Islet precursor cell (in vitro differentiated cells): ENCODE measurements at places on chromosomes 16 and 17.

DNA sequence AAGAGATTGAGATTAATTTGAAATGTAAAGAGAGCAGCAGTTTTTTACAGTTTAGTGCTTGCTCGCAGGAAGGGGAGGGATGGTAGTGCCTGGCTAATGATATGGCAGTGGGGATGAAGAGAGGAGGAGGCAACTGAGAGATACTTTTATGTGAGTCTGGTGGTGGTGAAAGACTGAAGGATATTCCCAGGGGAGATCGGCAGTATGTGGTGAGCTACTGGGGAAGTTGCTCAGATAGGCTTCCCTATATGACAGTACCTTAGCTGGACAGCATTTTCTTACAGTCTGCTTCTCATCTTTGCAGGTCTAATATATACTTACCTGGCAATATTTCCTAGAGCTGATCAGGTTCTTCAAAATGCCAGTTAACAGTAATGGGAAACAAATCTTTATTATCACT, 8.6 kb downstream of the CEP95 start:
- DNase-seq = no peak

DNA sequence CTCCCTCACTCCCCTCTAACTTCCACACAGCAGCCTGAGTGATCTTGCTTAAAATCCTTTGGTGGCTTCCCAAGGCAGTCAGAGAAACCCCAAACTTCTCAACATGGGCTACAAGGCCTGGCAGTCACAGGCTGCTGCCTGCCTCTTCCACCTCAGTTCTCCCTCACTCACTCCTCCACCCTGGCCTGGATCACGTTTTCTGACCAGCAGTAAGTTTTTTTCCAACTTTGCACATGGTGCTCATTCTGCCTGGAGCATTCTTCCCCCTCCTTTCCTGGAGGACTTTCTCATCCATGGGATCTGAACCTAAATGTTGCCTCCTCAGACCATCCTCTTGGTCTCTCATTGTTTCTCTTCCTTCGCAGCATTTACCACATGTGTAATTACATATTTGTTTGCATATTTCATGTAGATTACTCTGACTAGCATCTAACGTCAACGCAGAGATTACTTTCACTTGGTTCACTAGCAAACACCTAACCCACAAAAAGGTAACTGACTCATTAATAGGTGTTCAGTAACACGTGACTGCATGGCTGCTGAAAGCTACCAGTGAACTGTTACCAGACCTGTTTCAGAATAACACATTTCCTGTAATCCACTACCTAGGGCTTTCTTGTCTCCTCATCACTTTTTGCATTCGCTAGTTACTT, 17.1 kb downstream of the GNA13 start:
- DNase-seq = no peak

DNA sequence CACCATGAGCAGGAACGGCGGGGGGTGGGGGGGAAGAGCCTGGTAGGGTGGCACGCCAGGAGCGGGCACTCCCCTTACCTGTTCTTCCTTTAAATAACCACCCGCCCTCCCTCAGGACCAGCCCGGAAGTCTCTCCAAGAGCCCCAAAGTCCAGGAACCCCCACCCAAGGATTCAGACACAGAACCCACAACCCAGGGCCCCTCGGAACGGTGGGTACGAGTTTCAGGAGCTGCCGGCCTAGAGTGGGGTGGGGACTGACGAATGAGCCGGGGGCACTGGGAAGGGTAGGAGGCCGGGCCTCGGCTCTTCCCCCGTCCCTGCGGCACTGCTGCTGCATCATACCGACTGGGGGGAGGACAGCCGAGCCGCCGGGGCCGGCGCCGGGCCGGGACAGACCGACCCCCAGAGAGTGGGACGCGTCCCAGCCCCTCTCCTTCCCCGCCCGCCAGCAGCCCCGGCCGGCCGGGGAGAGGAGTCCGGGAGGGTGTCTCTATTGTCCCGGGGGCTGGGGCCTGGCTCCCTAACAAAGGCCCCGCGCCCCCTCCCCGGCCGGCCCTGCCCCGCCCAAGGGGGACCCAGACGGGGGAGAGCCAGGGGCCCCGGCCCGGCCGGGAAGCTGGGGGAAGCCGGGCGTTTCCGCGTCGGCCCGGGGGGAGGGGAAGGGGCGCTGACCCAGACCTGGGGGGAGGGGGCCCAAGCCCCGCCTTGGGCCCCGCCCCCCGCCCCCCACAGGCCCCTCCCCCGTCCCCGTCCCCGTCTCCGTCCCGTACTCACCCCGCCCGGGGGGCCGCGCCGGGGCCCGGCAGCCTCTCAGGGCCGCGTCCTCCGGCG, 747 bp downstream of the ATXN7L3 start:
- DNase-seq = peak; percentile 90

DNA sequence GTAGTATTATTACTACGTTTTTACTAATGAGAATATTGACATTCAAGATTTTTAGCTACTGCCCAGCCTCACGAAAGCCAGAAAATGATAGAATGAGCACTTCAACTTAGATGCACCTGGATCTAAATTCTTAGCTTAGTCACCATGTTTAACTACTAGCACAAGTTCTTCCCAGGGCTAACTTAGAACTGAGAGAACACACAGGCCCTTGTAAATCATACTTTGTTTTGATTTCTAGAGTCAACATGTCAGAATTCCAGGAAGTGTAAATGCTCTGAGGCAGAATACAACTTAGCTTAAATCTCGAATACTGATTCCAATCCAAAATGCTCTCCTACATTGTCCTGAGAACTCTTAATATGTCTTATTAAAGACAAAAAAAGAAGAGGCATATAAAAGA, 6.8 kb upstream of the ACSM1 start:
- no peak for DNase-seq

GRCh38 chr17:41812381-41813151, at the start of gene FKBP10:
TSS of gene FKBP10 (plus strand) at chr17:41813004. CDS start at chr17:41813035, 31 bp downstream.
- DNase-seq = peak; percentile 98

GRCh38 chr16:74577882-74578366, 29.0 kb downstream of the GLG1 start:
- DNase-seq = no peak

DNA sequence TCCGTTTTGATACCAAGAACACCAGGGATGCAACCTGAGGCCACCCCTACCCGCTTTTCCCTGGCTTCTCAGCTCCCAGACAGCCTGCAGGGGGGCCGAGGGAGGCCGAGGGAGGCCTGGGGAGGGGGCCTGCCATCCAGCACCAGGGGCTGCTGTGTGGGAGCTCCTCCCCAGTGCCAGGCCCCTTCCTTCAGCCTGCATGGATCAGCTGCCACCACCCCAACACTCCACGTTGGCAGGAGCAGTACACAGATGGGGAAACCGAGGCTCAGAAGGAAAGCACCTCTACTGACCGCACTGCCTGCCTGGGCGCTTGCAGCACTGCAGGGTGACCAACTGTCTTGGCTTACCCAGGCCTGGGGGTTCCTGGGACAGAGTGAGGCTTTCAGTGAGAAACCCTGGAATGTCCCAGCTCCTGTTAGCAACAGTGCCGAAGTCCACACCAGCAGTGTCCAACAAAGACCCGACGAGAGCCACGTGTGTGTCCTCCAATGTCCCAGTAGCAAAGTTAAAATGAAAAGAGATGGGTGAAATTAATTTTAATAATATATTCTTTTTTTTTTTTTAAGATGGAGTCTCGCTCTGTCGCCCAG, 5.3 kb upstream of the OSGIN1 start:
- no peak for DNase-seq

DNA sequence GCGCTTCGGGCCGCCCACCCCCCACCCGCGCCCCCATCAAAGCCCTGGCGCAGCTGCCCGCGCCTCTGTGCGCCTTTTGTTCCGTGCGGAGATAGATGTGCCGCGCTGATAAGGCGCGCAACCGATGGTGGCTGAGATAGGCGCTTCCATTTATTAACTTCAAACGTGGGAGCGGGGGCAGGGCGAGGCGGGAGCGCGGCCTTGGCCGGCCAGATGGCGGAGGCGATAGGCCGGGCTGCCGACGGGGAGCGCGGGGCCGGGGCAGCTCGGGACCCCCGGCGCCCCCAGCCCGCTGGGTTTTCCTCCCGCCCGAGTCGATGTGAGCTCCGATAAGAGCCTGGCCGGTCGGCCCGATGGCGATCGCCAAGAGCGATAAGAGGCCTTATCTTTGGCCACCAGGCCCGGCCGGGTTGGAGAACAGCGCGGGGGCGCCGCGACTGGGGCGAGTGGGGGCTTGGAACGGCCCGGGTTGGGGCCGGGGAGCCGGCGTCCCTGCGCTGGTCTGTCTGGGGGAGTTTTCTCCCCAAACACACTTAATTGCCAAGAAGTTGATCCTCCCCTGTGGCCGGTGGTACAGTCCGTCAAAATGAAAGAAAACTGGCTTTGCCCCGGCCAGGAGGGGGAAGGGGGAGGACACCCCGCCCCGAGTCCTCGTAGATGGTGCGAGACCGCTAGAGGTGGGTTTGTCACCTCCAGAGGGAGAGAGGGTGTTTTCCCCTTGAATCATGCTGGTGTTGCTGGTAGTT, 2.7 kb downstream of the ZFPM1 start:
- DNase-seq = no peak

DNA sequence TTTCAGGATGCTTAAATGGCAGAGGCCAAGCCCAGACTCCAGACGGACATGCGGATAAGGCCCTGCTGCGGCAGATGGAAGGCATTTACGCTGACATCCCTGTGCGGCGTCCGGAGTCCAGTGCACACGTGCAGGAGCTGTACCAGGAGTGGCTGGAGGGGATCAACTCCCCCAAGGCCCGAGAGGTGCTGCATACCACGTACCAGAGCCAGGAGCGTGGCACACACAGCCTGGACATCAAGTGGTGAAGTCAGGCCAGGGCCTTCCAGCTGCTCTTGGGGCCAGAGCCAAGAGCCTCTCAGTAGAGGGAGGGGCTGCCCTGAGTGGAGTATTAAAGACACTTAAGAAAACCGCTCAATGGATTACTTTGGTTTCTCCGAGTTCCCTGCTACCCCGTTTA, 29.4 kb downstream of the NARF start:
- no peak for DNase-seq

DNA sequence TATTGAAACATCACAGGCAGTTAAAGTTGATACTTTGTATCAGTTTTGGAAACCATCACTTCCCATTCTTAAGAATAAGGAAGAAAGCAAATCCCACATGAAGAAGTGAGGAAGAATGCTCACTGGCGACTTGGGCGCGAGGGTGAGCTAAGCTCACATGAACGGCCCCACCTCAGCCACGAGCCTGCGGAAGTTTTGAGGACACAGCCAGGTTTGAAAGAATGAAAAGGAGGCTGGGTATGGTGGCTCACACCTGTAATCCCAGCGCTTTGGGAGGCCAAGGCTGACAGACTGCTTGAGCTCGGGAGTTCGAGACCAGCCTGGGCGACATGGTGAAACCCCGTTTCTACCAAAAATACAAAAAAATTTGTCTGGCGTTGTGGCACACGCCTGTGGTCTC, 110.3 kb upstream of the CHMP6 start:
- DNase-seq = no peak

DNA sequence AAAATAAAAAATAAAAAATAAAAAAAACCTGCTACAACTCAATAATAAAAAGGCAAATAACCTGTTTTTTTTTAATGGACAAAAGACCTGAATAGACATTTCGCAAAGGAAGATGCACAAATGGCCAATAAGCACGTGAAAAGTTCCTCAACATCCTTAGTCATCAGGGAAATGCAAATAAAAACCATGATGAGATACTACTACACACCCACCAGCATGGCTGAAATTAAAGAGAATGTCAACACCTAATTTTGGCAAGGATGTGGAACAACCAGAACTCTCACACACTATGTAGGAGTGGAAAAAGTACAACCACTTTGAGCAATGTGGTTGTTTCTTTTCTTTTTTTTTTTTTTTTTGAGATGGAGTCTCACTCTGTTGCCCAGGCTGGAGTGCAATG, 24.6 kb downstream of the COG7 start:
- no peak for DNase-seq

DNA sequence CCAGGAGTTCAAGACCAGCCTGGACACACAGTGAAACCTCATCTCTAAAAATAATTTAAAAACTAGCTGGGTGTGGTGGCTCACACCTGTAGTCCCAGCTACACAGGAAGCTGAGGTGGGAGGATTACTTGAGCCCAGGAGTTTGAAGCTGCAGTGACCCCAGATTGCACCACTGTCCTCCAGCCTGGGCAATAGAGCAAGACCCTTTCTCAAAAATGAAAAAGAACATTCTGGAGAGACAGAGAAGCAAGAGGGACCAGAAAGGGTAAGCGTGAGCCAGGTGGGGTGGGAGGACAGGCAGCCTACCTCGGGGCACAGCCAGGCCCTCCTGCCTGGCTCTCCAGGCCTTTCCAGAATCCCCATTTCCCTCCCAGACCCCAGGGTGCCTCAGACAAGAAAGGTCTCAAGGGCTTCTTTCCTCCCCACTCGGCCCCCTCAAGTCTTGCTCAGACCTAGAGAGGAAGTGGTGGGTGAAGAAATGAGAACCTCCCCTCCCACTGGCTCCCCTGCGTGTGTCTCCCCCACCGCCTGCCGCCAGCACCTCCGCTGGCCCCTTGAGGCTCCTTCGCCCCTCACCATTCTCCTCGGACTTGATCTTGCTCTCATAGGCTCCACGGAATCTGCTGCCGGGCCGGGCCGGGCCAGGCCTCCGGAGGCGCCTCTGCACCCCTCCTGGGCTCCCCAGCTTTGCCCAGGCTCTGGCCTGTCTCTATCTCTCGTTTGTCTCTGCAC, 503 bp downstream of the C16orf54 start:
- DNase-seq = no peak

- DNase-seq = no peak
Observed at GRCh38 chr16:70754851-70755600, 45.9 kb downstream of the VAC14 start.

DNA sequence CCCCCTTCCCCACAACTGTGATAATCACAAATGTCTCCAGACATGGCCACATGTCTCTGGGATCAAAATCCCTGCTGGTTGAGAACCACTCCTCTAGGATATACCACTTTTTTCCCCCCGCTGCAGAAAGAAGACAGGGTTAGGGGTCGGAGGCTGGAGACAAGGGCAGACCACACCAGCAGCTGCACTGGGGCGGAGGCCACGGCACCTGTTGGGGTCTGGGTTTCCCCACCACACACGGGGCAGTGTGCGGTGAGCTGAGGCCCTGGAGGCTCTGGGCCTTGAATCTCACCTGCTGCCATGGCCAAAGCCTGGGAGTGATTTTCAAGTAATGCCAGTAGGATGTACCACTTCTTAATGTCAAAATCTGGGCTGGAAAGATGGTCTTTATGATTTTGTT, 320.5 kb downstream of the SNX29 start:
- DNase-seq = no peak

- peak; percentile 96 for DNase-seq
Observed at GRCh38 chr17:50274142-50274896, at the start of gene TMEM92. TSS of gene TMEM92 (plus strand) at chr17:50274466. CDS start at chr17:50274502, 36 bp downstream.

- peak; percentile 85 for DNase-seq
Observed at GRCh38 chr17:65183736-65184135, 46.6 kb downstream of the RGS9 start.

DNA sequence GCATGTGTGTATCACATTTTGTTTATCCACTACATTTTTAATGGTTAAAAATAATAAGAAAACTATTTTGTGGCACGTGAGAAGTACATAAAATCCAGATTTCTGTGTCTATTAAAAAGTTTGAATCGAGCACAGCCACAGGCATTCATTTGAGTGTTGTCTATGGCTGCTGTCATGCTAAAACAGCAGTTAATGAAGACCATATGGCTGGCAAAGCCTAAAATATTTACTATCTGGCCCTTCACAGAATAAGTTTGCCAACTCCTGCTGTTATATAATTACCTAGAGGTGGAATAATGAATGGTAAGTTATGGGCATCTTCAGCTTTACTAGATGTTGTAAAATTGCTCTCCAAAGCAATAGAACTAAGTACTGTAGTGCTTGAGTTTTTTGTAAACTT, 30.5 kb downstream of the TMEM98 start:
- no peak for DNase-seq

GRCh38 chr16:72612256-72612655, 435.7 kb downstream of the ZFHX3 start:
- no peak for DNase-seq

- DNase-seq = no peak
Observed at GRCh38 chr17:67442787-67443624, 65.9 kb downstream of the PITPNC1 start.
